GM19239 (cell line): ENCODE measurements at places on chromosomes 7 and 10.

- DNase-seq: no peak
Observed at GRCh38 chr10:77554996-77555397, 82.6 kb downstream of the KCNMA1 start.

GRCh38 chr7:91181949-91182348, 82.3 kb upstream of the FZD1 start:
- no peak for DNase-seq

DNA sequence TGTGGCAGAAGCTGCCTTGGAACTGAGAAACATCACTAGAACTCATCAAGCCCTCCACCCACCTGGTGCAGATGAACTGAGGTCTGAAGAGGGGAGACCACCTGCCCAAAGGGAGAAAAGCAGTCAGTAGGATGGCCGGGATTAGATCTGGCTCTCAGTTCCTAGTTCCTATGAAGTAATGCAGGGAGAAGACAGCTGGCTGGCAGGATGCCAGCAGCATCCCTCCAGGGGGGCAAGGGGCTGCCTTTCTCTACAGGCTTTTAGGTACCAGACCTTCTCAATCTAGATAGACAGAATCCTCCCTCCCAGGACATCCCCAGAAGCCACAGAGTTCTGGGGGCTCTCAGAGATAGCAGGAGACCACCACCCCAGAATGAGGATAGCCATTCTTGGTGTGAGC, 7.8 kb downstream of the CRHR2 start:
- DNase-seq: no peak

- no peak for DNase-seq
Observed at GRCh38 chr7:33109758-33110238, 594 bp upstream of the RP9 start.

DNA sequence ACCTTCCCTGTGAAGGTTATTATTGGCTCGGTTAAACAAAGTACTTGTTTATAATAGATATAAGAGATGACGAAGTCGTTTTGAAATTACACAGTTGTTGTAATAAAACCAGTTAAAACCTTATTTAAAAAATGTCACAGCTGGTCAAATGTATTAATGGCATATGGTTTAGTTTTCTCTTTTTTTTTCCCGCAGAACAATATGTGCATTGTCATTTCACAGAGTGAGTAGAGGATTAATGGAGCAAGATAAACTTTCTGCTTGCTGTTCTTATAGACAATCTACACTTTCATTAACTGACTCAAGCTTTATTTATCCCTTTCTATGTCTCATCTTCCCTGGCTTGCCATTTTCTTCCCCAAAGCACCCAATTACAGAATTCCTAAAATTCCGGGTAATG, 404.3 kb upstream of the NPVF start:
- DNase-seq: no peak

- DNase-seq: no peak
Observed at GRCh38 chr7:139660317-139661042, 117.3 kb downstream of the HIPK2 start.

GRCh38 chr10:72235544-72236279, 19.6 kb upstream of the ASCC1 start:
- DNase-seq: no peak

- DNase-seq: no peak
Observed at GRCh38 chr7:68969571-68969970, 628.7 kb upstream of the AUTS2 start.

GRCh38 chr10:124478515-124478914, 16.9 kb downstream of the LHPP start:
- DNase-seq: no peak

DNA sequence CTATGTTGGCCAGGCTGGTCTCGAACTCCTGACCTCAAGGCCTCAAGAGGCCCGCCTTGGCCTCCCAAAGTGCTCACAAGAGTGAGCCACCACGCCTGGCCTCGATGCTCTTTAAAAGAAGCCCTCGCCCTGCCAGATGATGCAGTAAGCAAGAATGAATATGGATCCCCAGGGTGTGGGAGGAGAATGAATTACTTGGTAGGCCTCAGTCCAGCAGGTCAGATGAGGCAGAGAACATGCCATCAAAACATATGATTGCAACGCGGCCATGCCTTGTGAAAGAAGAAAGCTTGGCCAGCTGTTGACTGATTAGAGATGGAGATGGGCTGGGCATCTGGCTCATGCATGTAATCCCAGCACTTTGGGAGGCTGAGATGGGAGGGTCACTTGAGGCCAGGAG, 68.7 kb downstream of the CAMK1D start:
- DNase-seq: no peak

- DNase-seq: no peak
Observed at GRCh38 chr7:12161146-12161545, 49.9 kb upstream of the TMEM106B start.

- DNase-seq: no peak
Observed at GRCh38 chr10:132556994-132557441, 19.4 kb downstream of the INPP5A start.

- no peak for DNase-seq
Observed at GRCh38 chr7:39375047-39375873, 190.9 kb upstream of the YAE1 start.

DNA sequence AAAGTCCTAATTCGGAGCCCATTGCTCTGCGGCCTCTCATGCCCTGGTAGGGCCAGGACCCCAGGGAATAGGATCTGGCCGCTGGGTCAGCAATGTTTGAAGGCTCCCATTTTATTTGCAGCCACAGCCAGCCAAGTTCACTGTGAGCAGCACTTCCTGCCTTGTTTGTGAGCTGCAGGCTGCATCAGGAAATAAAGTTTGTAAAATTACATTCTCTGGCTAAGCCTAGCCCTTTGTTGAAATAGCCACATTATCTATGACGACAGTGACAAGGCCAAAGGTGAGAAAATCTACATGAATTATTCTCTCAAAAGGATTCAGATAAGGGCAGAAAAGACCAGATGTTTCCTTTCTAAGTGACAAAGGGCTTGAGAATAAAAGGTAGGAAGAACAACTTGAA, 23.7 kb upstream of the ITGB1 start:
- DNase-seq: no peak

GRCh38 chr10:72525277-72525676, 100.6 kb downstream of the MICU1 start:
- no peak for DNase-seq

DNA sequence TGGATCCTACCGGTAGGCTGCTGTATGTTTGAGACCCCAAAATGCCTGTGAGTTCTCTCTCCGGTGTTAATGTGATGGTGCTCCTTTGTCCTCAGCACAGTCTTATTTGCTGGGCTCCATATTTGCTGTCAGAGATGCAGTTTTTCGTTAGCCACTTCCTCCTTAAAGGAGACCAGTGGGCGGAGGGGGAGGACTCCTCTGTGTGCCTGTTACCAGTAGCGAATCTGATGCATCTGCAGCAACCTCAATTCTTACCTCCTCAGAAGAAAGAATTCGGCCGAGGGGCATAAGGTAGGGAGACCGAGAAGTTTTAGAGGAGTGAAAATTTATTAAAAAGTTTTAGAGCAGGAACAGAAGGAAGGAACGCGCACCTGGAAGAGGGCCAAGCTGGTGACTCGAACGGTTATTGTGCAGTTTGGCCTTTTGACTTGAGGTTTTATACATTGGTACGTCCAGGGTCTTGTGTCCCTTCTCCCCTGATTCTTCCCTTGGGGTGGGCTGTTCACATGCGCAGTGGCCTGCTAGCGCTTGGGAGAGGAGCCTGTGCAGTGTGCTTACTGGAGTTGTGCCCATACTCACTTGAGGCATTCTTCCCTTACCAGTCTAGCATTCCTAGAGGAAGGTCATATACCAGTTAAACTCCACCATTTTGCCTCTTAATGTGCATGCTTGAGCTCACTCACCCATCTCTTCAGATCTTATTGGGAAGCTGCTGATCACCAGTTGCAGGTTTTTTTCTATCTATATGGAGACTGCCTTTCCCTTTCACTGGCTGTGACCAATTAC, 49.5 kb downstream of the GNAI1 start:
- no peak for DNase-seq

GRCh38 chr10:46330894-46331293, 44.1 kb downstream of the ANTXRL start:
- DNase-seq: no peak

- DNase-seq: no peak
Observed at GRCh38 chr7:78296046-78296597, 497.5 kb downstream of the PHTF2 start.

DNA sequence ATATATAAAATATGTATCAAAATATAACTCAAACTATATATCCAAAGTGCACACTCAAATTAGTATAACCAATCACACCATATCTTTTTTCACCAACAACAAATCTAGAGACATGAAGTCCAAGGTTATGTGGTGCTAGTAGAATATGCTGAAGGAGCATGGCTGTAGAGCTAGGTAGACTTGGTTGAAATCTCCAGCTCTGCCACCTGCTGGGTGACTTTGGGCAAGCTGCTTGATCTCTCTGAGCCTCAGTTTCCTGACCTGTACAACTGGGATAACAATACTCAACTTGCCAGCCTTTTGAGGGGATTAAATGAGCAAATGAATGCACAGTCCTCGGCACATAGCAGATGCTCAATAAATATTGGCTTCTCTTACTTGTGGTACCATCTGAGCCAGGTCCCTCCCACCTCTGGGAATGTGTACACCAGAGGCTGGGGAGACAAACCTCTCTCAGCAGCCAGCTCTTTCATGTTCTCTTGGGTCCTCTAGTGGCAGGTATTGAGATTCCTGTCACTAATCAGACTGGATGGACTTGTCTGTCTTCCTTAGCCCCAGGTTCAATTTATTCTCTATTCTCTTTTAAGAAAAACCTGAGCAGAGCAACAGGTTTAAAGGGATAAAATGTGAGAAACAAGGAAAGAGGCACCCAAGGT, 94.3 kb upstream of the PDE1C start:
- DNase-seq: no peak

DNA sequence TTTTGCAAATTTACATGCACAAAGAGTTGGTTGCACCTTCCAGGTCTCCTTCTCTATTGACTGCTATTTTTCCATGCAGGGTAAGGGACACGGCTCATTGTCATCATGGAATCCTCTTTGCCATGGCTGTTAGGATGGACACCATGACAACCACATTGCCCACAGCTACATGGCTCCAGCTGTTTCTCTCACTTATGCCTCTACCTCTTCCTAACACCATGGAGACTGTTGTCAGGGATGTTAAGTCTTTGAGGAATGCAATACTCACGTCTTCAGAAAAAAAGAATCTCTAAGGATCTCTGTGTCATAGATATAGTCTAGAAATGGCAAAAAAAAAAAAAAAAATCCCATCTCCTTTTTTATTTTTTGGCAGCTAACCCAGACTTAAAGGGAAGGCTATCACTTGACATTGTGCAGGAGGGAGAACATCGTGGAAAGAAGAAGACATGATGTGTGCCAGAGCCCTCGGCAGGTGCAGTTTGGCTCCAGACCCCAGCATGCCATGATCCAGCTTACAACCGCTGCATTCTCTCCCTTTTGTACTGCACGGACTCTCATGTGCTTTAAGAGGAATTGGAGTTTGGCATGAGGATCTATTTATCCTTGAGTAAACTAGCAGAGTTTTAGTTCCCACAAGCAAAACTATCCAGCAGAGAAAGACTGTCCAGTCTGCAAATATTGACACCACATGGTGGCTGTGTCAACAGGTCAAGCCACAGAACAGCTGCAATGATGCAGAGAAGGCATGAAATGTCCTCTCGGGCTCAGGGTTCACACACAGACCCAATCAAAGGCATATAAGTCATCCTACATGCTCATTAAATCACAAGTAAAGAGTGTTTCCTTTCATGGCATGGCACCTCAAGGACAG, 70.8 kb downstream of the FRMD4A start:
- DNase-seq: no peak

- no peak for DNase-seq
Observed at GRCh38 chr10:109588259-109588658, 335.1 kb downstream of the XPNPEP1 start.

- DNase-seq: no peak
Observed at GRCh38 chr10:131667047-131667446, 233.8 kb upstream of the PPP2R2D start.

GRCh38 chr7:113371416-113372043, 253.2 kb upstream of the SMIM30 start:
- DNase-seq: no peak
